C1 segment of cervical spinal cord (tissue), 14 donors: ENCODE measurements at places on chromosomes 1 and 21.

DNA sequence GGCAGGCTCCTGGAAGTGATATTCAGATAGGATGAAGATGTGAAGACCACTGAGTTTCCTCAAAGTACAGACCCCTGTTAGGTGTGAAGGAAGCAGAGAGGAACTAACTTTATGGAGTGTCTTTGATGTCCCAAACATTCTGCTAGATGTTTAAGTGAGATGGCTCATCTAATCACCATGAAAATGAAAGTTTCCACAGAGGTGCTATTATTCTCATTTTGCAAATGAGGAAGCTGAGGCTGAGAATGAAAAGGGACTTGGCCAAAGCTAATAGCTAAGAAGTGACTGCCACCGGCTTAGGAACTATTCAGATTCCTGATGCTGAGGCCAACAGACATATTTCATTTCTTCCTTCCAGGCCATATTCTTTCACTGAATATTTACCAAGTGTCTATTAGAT lies 45.9 kb upstream of the WLS start:
- DNase-seq: no peak

GRCh38 chr1:172723251-172723650 lies 64.3 kb downstream of the FASLG start:
- no peak for DNase-seq

DNA sequence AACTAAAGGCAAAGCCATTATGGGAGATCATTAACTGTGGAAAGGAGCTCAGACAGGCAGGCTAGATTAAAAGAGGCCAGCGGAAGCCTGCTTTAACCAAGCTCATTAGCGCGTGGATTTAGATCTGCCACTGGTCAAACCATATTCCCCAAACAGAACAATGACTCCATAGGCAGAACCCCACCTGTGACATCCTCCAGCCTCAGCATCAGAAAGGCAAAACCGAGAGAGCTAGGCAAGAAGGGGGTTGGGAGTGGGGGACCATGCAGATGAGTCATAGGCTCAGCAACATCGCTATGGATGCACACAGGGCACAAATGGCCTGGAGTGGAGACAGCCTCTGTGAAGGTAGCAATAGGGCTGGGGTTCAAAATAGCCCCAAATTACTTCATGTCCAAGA lies 20.6 kb downstream of the MKNK1 start:
- DNase-seq: no peak

DNA sequence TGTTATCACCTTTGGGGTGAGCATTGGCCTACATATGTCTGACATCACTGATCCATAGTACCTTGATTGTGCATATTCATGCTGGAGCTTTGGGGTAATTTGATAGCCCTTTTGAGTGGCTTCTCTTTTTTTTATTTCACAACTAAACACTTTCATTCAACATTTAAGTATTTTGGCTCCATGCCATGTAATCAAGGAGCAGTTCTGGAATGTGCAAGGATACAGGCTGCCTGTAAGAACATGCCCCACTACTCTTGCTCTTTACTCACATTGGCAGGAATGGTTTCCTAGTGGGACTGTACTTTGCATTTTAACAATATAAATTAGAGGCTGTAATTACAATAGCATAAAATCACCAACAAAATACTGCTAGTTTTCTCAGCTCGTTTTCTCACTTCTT lies 300.7 kb upstream of the SPAG17 start:
- no peak for DNase-seq

DNA sequence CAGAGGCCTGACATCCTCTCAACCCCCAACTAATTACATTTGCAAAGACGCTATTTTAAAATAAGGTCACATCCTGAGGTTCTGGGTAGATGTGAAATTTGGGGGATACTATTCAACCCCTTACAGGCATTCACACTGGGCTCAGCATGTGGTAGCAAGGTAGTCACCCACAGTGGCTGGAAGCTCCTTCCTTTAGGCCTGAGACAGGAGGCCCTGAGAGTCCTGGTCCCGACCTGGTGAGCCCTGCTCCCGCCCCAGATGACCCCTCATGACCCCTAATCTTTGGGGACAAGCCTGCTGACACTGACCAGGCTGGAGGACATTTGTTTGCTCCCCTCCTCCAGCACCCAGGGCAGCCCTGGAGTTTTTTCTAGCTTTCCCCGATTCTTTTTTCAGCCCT lies 225.9 kb downstream of the DYRK1A start:
- DNase-seq: no peak

DNA sequence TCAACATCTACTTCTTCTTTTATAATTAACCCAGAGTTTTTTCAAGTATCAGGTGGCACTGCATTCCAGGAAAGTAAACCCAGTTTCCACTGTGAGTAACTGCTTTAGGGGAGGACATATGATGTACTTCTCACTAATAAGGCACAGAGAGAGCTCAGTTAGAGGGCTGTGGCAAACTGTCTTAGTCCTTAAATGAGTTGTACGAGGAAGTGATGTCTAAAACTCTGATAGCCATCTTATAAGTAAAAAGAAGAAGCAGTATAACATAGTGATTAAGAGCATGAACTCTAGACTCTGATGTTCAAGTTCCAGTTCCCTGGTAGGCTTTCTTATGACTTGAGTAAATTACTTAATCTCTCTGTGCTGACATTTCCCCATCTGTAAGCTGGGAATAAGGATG lies 58.7 kb upstream of the PTGS2 start:
- no peak for DNase-seq

DNA sequence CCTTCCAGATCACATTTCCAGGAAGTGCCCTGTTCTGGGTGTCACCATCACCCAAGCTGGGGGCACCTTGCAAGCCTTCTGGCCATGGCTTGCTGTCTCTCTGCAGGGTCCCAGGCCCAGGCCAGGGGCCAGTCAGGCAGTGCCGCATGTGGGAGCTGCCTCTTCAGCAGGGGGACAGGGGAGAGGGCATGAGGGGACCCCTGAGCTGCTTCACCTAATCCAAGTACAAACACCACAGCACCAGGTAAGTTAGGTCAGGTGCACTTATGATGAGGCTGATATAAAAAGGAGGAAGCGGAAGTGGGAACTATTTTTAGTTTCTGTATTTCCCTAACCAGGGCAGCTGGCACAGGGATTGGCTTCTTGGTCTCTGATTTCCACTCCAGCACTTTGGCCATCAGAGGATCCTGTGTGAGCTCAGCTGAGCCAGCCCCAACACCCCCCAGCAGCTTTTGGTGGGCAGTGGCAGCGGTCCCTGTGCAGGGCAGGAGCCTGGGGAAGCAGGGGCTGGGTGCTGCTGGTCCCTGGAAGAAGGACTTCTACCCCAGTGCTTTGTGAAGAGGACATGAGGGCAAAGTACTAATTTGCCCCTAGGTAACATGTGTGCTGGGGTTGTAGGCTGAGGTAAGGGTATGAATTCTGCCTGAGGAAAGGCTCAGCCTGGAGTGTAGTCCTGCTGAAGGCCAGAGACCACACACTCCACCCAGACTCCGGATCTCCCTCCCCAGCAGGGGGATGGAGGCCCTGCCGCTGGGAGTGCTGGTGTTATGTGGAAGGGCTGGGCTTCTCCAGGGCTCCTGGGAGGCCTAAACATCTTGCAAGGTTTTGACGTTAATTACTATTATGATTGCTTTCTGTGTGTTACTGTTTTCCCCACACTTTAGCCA lies 3.3 kb upstream of the PCBP3 start:
- no peak for DNase-seq

- DNase-seq: no peak
Measured at GRCh38 chr1:70247768-70248167, 26.6 kb downstream of the SRSF11 start.

GRCh38 chr1:20437640-20438039 lies 48.4 kb downstream of the CAMK2N1 start:
- no peak for DNase-seq

GRCh38 chr1:153515504-153516394 lies 20.0 kb downstream of the S100A6 start:
- no peak for DNase-seq

DNA sequence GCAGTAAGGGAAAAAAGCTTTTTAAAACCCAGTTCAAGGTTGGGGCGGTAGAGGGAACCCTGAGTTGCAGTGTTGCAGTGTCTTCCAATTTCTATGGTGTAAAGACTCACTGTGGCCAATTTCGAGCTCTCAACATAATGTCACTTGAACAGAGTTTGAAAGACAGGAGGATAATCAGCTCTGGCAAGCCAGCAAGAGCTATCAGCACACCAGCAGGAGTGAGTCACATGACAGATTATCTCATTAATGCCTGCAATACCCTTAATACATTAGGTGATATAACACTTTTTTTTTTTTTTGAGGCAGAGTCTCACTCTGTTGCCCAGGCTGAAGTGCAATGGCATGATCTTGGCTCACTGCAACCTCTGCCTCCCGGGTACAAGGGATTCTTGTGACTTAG lies 22.8 kb downstream of the SLC9C2 start:
- no peak for DNase-seq

- no peak for DNase-seq
Measured at GRCh38 chr1:53410100-53410541, 49.1 kb upstream of the DMRTB1 start.

DNA sequence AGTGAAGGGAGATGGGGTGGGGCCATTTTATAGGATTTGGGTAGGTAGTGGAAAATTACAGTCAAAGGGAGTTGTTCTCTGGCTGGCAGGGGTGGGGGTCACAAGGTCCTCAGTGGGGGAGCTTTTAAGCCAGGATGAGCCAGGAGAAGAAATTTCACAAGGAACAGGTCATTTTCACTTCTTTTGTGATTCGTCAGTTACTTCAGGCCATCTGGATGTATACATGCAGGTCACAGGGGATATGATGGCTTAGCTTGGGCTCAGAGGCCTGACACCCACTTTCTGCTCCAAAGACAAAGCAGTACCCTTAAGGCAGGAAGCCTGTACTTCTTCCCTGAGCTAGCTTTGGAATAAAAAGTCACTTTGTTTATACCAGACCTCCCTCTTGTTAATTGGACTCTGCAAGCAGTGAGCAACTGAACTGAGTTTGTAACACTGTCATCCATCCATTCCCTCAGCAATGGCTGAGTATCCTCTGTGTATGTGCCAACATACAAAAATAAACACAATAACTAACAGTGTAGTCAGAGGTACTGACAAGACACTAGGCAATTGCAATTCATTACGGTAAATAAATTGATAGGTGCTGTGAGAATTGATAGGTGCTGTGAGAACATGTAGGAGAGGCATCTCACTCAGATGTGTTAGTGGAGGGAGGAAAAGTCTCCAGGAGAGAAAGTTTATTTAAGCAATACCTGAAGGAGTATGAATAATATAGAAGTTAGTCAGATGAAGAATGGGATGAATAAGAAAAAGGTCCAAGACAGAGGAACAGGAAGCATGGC lies 14.7 kb upstream of the RGS2 start:
- DNase-seq: no peak

GRCh38 chr1:245132771-245133170 lies 22.0 kb upstream of the KIF26B start:
- no peak for DNase-seq

DNA sequence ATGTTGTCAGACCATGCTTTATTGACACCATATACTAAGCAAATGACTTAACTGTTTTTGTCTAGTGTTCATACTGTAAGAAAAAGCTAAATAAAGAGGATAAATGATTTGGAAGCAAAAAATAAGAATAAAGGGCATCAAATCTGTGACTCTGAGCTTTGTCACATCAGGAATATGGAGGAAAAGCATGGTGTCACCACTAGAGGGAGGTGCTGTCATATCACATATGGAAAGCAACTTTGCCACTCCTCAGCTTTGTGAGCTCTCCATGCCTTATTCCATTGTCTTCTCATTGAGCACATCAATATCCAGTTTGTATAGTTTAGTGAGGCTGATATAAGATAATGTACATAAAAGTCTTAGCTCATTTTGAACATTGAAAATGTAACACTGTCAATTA lies 20.8 kb upstream of the GBP1 start:
- no peak for DNase-seq

DNA sequence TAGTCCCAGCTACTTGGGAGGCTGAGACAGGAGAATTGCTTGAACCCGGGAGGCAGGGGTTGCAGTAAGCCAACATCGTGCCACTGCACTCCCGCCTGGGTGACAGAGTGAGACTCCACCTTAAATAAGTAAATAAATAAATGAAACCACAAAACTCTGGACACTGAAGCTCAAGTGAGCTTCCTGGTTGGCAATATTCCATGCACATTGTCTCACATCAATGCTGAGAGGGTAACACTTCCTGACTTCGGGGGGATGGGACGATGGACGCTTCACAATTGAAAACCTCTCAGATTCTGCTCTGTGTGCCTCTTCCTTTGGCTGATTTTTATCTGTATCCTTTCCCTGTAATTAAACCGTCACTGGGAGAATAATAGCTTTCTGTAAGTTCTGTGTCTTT lies 70.0 kb upstream of the ZNF644 start:
- no peak for DNase-seq

DNA sequence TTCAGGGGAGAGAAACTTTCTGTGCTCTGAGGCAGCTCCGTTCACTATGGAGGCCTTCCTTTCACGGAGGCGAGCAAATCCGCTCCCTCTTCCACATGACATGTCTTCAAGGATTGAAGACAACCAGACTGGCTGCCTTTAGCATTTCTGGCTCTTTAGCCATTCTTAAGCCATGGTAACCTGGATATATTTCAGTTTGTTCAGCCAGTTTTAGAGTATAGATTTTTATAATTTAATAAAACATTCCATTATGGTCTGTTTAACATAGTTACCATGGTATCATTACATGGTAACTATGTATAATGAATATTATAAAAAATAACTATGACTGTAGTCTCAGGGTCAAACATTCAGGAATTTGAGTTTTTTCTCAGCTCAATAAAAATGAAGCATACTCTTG lies 54.2 kb upstream of the NFIA start:
- DNase-seq: no peak

DNA sequence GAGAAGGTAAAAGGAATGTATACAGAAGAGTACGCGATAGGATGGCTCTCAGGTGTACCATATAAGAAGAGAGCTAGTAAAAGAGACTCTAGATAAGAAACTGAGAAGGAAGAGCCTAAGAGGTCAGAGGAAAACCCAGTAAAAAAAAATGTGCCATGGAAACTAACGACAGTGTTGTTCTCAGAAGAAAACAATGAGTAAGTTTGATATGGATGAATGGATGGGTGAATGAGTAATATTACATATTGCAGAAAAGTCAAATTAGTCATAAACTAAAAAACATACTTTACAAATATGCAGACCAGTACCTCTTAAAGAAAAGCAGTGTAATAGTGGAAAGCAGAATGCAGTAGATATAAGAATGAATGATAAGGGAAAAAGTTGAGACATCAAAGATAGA lies 316.2 kb downstream of the HMCN1 start:
- no peak for DNase-seq

DNA sequence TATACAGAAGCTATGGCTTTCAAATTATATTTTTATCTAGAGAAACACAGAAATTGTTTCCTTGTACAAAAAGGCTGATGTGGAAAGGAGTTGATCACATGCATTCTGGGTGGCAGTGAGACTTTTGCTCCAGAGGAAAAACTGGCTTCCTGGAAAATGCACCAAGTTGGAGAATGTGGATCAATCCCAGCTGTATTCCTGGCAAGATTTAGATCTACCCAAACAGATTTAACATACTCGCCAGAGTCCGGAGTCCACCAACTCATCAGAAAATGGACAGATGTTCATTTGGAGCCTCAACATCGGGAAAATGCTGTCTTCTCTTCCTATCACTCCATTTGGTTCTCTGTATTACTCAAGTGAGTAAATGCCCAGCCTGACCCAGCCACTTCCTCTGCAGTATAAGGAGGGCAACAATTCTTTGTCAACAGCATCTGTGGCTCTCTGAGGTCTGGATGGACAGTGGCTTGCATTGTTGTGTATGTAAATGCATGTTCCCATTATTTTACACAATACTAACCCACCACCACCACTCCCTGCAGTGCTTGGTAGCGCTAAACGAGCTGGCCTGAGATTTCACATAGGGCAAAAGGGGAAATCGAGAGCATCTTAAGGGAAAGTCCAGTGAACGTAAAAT lies 226.2 kb upstream of the IRF2BP2 start:
- peak; percentile 21 for DNase-seq

- DNase-seq: no peak
Measured at GRCh38 chr1:32220746-32221580, 1.2 kb downstream of the TMEM234 start.
